Anterior cingulate cortex (tissue), 58 donors: ENCODE measurements at places on chromosomes 2 and 18.

DNA sequence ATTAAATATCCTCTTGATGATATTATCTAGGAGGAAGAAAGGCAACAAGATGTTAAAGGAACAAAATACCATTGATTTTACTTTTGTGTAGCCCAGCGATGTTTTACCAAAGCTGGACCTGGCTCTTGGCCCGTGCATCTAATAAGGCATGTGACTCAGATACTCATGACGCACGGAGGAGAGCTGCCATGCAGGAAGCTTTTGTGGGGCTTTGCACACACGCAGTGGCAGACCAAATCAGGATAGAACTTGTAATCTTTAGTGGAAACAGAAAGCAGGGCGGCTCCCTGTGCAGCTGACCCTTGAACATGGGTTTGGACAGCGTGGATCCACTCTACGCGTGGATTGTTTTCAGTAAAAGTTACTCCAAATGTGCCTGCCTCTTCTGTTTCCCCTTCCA lies 190.0 kb downstream of the NAPG start:
- DNase-seq, result no peak

GRCh38 chr2:69096326-69097095 lies 83.5 kb downstream of the ANTXR1 start:
- DNase-seq, result no peak

GRCh38 chr2:20657522-20658235 lies 6.8 kb upstream of the HS1BP3 start:
- no peak for DNase-seq

GRCh38 chr2:98543842-98544241 lies 64.5 kb downstream of the COA5 start:
- no peak for DNase-seq

GRCh38 chr2:64623242-64623850 lies 30.4 kb downstream of the SERTAD2 start:
- DNase-seq, result no peak

- DNase-seq, result no peak
Observed at GRCh38 chr18:80034852-80035406, 695 bp downstream of the RBFA start.

DNA sequence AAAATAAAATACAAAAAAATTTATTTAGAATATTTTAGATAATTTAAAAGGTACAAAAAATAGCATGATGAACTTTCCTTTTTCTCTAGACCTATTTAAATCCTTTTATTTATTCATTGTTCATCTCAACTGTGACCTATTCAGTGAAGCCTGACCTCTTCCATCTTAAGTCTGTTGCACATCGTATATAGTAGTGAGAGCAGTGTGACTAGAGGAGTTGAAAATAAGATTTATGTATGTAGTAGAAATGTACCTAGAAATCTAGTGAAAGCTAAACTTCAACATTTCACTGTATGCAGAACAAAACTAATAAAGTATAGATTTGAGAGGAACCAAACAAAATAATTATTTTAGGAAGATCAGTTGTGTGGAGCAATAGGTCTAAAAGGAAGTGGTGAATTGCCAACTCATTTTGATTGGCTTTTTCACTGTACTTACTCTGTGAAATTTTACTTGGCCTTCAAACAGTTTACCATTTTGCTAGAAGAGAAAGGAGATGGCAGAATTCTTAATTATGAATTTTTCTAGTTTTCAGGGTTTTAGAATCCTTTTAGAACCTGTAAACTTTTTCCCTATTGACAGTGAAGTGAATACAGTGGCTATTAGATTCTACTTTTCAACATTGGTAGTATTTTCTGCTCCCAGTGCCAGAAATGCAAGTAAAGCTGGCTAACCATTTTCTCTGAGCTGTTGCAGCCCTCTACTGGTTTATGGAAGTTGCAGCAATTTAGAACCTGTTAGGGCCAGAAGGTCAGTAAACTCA lies 11.0 kb downstream of the ANKRD12 start:
- no peak for DNase-seq

GRCh38 chr2:36536776-36537175 lies 61.2 kb downstream of the FEZ2 start:
- DNase-seq, result no peak

GRCh38 chr2:234422273-234422732 lies 74.6 kb downstream of the ARL4C start:
- no peak for DNase-seq

GRCh38 chr2:76721226-76721625 lies 801.0 kb downstream of the LRRTM4 start:
- no peak for DNase-seq

DNA sequence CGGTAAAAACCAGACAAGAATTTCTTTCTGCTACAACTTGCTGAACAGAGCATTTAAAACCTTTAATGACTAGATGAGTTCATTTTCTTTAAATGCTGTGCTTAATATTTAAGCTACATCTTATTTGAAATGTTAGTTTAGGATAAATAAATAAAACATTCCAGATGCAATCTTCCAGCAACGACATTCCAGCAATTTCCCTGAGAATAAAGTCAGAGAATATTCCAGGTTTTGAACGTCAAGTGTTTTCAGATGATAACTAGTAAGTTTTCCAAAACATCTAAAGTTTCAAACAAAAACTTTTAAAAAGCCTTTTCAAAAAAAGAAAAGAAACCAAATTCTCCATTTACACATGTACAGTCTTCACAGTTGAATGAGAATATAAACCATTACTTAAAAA lies 104.8 kb downstream of the PPP1R1C start:
- DNase-seq, result no peak

DNA sequence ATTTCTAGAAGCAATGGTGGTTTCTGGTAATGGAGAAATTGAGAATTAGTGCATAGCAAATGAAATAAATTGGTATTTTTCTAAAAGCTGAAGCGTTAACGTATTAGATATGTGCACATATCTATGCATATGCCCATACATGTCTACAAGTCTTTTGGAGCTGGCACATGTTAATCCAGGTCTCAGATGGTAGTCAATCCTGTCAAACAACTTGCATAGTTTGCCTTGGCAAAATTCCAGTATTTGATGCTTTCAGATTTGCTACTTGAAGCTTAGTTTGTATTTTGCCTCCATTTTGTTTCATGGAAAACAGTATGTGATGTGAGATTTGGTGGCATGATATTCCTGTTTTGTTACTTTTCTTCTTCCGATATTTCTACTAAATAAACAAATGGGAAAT lies 304.6 kb downstream of the PARD3B start:
- no peak for DNase-seq

DNA sequence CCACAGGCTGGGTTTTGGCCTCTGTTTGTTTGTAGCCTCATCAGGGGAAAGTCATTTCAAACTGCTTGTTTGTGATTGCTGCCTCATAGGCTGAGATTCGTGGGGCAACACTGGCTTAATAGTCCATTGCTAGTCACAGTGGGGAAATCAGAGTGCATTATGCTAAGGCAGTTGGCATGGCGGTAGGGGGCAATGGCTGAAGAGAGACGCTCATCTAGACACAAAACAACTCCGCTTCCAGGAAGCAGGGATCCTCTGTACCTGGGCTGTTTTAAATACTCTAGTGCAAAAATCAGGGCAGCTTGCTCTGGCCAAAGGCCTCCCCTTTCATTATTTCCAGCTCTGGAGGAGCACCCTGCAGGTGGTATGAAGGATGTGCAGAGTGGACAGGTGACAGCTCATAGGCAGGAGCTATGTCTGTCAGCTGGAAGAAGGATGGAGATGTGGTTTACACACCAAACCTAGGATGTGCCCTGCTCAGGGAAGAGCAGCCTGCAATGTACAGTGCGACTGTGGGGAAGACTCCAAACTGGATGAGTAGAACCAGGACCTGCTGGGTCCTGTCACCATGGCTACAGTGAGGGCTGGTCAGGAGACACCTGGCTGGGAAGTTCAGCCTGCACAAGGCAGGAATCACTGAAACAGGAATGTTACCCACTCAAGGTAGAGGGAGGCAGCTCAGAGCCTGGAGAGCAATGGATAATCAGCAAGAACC lies 234.3 kb downstream of the CLIP4 start:
- DNase-seq, result no peak

DNA sequence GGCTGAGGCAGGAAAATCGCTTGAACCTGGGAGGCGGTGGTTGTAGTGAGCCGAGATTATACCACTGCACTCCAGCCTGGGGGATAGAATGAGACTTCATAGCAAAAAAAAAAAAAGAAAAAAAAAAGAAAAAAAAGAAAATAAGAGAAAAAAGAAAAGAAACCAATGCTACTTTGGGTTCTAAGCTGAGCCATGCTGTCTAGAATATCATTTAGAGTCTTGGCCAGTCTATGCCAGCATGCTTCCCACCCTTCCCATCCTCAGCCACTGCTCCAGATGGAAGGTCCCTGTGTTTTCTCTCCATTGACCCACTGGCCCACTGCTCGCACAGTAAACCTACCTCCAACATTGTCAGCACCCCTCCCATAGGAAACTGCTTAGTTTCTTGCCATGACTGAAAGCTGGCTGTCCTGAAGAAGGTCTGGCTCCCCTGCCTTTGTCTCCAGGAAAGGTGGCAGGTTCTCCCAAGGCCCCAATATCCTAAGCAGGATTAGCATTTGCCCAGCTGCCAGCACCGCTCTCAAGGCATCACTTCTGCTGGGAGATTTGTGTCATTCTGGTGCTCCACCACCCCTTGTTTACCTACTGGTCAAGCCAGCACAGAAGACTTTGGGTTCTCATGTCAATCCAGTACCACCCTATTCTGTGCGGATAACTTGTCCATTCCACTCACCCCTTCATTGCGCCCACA lies 47.3 kb upstream of the PAPOLG start:
- no peak for DNase-seq

DNA sequence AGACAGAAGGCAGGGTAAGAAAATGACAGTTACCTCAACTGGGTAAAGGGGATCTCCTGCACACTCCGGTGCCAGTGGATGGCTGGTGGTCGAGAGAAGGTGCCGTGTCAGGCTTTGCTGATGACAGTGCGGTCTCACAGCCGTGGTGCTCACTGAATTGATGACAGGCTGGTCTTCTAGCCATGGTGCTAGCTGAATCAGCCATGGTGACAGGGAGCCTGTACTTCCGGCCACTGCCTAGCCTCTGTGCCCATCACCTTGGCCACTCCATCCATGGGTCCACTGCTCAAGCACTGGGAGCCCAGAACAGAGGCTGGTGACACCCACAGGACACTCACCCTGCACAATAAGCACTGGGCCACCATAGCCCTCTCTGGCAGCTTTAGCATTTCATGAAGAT lies 315.9 kb downstream of the FBXO15 start:
- DNase-seq, result no peak

DNA sequence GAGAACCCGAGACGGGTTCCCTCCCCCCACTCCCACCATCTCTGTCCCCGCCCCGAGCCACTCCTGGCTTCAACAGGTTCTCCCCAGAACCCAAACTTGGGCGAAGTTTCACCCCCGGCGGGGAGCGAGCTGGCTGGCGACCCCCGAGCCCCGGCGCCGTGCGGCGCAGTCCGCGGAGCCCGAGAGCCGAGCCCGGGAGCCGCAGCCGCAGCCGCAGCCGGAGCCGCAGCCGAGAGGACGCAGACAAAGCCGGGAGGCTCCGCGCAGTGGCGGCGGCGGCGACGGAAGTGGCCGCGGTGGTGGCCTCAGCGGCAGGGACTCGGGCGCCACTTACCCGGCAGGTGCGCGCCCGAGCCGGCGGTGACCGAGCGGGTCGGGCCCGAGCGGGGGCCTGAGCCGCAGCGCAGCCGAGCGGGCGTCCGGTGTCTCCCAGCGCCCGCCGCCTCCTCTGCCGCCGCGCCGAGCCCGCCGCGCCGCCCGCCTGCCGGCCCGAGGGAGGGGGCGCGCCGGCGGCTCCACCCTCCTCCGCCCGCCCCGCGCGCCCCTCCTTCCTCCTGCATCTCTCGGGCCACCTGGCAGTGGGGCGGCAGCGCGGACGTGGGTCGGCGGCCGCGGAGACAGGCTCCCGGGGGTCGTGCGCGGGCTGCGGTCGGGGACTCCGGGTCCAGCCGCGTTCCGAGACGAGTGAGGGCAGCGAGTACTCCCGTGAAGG lies at the start of gene ECEL1:
ECEL1 (minus strand) TSS at position 450 of the 712 bp plus-strand sequence. CDS start 1,181 bp downstream, outside the sequence.
- DNase-seq, result no peak

DNA sequence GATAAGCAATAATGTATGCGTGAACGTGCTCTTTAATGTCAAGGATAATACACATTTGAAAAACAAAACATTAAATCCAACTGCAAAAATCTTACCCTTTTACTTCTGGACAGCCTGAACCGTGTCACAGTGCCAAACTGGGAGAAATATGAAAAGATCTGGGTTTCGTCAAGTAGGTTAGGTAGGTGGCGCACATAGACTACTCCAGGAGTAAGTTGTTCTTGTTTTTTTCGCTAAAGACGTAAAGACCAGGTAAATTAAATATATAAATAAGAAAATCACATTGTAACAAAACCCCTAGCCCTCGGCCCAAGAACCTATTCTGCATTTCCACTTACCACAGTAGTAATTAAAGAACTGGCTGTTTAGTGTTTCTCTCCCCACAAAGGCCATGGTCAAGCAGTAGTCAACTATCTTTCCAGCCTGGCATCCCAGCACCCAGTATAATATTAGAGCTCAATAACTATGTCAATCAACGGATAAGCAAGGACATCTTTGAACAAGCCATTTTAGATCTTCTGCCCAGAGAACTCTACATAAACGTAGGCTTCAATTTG lies 1.1 kb downstream of the NIFK start:
- no peak for DNase-seq

DNA sequence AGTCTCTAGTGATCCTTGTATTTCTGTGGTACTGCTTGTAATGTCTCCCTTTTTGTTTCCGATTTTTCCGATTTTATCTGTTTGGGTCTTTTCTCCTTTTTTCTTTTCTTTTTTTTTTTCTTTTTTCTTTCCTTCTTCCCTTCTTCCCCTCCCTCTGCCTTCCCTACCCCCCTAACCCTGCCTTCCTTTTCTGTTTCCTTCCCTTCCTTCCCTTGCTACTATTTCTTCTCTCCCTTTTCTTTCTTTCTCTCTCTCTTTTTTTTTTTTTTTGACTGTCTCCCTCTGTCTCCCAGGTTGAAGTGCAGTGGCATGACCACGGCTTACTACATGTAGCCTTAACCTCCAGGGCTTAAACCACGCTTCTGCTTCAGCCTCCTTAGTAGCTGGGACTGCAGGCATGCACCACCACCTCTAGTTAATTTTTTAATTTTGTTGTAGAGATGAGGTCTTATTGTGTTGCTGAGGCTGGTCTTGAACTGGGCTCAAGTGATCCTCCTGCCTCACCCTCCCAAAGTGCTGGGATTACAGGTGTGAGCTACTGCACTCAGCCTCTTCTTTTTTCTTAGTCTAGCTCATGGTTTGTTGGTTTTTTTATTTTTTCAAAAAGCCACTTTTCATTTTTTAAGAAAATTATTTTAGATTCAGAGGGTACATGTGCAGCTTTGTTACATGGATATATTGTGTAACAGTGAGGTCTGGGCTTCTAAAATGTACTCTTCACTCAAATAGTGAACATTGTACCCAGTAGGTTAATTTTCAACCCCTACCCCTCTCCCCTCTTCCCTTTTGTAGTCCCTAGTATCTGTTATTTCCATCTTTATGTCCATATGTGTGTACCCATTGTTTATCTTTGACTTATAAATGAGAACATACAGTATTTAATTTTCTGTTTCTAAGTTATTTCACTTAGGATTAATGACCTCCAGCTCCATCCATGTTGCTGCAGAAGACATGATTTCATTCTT lies 24.7 kb downstream of the CCDC138 start:
- DNase-seq, result no peak

DNA sequence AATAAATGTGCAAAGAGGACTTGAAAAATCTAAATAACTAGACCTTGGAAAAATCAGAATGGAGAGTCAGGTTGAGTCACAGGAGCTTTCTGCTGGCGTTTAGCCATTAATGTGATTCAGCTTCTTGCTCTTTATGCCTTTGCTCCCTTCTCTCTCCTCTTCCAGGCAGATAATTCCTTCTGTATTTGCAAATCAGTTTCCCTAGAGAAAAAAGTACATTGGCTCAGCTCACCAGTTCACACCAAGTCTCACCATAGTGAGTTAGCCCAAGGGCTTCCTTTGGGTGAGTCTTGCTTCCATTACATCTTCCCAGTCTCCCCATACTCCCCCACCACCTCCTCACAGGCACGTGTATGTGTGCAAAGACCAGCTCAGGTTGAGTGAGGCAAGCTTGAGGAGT lies 73.6 kb downstream of the CYBRD1 start:
- no peak for DNase-seq
